ENCODE measurements at places on chromosomes 6 and 20.

DNA sequence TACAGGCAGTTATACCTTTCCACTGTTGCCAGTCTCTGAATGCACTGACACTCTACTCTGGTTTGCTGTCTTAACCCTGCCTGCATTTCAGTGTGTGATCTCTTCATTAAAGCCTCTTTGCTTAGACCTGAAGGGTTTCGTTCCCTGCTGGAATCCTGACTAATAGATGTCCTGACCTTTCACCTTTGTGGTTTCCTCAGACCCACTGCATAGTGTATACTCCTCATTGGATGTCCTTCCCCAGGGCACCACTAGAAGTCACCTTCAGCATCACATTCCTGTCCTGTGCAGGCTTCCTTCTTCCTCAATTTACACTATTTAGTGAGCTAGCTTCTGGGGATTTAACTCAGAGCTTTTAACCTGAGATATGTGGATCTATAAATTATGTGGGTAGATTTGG lies 120.6 kb downstream of the RCAN2 start:
- no peak for DNase-seq

DNA sequence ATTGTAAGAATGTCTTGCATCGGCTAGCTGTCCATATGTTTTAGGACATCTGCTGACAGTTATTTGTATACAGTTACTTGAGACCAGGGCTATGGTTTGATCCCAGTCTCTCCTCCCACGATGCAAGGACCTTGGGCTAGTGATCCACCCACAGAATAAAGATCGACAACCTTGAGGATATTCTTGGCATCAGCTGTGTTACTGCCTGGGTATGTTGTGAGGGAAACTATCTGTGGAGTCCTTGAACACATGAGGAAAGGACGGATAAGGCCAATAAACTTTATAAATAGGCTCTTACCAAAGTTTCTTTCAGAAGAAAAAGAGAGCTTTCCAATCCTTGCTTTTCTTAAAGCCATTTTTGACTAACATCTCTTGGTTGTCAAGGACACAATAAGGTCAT lies 70.8 kb upstream of the HEY2 start:
- no peak for DNase-seq

DNA sequence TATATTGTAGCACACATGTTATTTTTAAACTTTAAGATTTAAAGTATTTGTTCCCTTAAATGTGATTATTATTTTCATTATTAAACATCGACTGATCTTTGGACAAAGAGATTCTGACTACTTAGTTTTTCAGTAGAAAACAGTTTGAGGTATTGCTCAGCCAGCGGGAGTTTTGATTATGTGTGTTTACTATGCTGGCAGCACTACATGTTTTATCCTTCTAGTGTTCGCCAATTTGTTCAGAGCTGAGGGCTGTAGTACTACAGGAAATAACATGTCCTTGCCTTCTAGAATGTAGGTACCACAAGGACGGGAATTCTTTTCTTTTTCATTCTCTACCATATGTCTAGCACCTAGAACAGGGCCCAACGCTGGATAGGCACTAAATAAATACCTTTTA lies 11.1 kb upstream of the LCA5 start:
- DNase-seq = no peak

- DNase-seq = no peak
Observed at GRCh38 chr6:16249971-16250370, 11.6 kb downstream of the GMPR start.

Measured in activated naive CD4-positive, alpha-beta T cell treated with anti-CD3 and anti-CD28 coated beads for 36 hours (primary cell).